ENCODE measurements at places on chromosomes 4 and X.

DNA sequence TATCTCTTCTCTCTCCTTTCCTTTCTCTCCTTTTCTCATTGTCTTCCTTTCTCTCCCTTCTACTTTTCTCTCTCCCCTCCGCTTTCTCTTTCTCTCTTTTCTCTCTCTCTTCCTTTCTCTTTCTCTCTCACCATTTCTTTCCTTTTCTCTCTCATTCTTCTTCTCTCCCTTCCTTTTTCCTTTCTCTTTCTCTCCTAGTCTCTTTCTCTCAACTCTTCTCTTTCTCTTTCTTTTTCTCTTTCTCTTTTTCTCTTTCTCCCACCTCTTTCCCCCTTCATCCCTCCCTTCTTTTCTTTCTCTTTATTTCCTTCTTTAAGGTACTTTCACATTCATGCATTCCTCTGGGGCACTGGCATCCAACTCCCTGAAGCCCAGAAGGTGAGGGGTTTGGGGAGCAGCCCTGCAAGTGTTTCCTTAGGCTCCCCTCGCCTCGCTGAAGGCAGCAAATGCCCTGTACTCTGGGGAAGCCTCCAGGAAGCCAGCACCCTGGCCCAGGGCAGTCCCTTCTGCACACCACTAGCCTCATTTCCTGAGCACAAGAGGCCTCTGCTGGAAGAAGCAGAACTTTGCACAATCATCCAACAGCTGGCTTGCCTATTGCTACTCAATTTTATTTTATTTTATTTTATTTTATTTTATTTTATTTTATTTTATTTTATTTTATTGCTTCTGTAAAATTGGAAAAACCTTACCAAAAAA lies 124.2 kb downstream of the NFKB1 start:
- DNase-seq = no peak

DNA sequence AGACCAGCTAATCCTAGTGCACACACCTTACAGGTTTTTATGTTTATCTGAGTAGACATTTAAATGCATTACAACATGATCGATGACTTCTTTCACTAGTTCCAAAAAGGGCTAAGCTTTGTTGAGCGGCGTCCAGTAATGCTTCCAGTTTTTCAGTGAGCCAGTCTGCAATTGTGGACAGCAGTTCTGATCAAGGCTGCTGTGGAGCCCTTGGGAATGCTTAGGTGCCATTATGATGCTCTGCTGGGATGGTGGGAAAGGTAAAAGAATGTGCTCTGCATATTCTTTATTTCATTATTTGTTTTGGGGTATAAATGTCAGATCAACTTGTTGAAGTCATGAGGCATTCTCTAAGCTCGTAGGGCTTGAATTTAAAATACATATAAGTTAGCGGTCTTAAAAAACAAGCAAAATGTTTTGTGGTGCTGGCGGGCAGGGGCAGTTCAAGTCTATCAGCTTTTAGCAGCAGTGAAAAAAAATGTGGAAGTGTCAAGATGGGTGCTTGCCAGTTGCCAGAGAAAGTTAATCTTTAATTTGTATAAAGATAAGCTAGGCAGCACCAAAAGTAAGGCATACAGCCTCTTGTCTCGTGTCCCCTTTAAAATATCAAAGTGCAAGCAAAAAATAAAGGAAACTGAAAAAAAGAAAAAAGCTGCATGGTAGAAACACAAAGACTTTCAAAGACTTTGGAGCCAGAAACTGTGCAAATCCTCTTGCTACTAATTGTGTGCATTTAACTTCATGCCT lies 5.8 kb downstream of the MID1IP1 start:
- no peak for DNase-seq

- DNase-seq = peak; percentile 68
Measured at GRCh38 chrX:11437642-11438379, 144.6 kb downstream of the AMELX start.

DNA sequence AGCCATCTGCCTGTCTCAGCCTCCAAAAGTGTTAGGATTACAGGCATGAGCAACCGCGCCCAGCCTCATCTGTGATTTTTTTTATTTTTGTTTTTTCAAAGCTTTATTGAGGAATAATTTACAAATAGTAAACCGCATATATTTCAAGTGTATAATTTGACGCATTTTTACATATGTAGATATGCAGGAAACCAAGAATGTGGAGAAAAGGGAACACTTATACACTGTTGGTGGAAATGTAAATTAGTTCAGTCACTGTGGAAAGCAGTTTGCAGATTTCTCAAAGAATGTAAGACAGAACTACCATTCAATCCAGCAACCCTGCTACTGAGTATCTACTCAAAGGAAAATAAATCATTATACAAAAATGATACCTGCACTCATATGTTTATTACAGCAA lies 85.9 kb downstream of the SLC16A2 start:
- DNase-seq = no peak

- no peak for DNase-seq
Measured at GRCh38 chrX:23857363-23857762, 50.4 kb downstream of the APOO start.

DNA sequence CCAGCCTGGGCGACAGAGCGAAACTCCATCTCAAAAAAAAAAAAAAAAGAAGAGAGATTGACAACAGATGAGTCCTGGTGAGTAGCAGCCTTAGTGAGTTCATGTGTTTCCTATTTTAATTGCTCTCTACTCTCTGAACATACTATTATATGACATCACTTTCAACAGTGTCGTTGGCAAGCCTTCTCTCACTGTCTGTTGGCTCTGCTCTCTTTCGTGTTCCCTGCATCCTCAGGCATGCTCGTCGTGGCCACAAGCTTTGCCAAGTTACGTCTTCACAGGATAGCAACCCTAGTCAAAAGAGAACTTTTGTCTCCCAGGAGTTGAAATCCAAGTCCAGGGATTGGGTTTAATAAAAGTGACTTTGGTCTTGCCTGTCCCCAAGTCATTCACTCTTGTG lies 117.1 kb upstream of the EGFL6 start:
- DNase-seq = no peak

DNA sequence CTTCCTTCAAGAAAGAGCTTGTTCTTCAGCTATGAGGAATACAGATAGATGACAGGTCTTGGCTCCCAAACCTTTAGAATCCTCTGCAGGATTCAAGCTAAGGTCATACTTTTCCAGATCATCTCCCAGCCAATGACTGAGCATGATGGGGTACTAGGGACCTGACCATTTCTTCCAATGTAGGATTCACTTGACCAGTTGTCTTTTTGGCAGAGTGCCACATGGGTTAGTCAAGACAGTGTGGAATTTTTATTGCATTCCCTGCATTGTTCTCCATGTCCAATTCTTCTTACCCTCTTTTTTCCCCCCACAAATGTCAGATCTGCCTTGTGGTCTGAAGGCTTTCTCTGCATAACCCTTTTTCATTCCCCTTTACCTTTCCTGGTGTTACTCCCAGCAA lies 99.5 kb downstream of the CCSER1 start:
- peak; percentile 66 for DNase-seq

- DNase-seq = peak; percentile 83
Measured at GRCh38 chr4:158170691-158171561, 1.9 kb downstream of the GASK1B start.

DNA sequence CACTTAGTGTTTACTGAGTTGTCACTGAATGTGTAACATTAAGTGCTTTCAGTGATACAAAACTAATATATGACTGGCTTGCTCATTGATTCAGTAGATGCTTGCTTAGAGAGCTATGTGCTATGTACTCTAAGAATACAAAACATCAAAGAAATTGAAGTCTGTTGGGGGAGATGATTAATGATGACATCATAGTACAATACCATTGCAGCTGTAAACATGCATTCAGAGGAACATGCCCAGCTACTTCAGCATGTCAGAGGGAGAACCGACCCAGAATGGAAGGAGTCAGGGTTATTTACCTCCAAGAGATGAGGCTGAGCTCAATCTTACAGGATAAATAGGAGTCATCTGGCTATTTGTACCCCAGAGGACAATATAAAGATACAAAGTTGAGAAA lies 290.8 kb downstream of the TENM3 start:
- DNase-seq = no peak

DNA sequence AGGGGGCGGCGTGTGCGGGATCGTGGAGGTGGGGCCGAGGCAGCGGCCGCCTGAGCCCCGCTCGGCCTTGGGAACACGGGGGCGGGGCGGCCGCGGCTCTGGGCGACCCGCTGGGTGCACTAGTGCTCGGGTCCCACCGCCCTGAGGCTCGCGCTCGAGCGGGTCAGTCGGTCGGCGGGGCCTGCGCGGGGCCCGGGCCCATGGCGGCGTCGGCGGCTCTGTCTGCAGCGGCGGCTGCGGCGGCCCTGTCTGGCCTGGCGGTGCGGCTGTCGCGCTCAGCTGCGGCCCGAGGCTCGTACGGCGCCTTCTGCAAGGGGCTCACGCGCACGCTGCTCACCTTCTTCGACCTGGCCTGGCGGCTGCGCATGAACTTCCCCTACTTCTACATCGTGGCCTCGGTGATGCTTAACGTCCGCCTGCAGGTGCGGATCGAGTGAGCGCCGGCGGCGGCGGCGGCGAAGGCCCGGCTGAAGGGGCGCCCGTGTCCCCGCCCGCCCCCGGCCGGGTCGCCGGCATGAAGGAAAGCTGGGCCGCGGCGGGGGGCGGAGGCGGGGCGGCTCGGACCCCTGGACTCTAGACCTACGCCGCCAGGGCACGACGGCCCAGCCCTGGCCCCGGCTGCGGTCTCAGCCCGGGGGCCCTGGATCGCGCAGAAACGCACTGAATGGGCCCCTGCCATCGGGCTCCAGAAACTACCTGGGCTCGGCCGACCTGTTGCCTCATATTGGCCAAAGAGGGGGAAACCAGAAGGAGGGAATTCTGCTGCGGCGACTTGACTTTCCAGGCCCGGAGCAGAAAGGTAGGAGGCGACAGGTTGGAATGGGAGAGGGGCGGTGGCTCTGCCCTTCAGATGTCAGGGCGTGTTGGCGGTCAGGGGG lies at the start of gene SMIM10L2A:
SMIM10L2A (plus strand) TSS at position 13 of the 878 bp plus-strand sequence; CDS start at position 201, 188 bp downstream.
- no peak for DNase-seq

DNA sequence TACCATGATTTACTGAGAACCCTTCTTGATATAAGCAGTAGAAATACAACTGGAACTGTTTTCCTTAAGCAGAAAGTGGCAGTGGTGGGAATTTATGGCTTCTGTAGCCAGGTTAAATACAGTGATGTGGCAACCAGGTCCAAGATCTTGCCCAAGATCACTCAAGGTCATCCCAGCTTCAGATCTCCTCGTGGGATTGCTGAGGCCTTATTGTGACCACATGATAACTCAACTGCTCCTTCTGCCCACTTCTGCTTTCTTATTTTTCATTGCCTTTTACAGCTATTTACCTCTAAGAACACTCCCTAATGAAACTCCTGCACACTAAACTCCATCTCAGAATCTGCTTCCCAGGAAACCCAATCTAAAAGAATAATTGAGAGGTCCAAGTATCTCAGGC lies 12.4 kb upstream of the CYBB start:
- DNase-seq = no peak

- no peak for DNase-seq
Measured at GRCh38 chrX:19332983-19333382, 10.7 kb upstream of the PDHA1 start.

- peak; percentile 20 for DNase-seq
Measured at GRCh38 chrX:18354369-18355223, at the start of gene SCML2. TSS of gene SCML2 (minus strand) at chrX:18354688. CDS start at chrX:18334071, 20,617 bp downstream.

GRCh38 chrX:13939741-13940597 lies 89.7 kb downstream of the GEMIN8 start:
- DNase-seq = no peak

DNA sequence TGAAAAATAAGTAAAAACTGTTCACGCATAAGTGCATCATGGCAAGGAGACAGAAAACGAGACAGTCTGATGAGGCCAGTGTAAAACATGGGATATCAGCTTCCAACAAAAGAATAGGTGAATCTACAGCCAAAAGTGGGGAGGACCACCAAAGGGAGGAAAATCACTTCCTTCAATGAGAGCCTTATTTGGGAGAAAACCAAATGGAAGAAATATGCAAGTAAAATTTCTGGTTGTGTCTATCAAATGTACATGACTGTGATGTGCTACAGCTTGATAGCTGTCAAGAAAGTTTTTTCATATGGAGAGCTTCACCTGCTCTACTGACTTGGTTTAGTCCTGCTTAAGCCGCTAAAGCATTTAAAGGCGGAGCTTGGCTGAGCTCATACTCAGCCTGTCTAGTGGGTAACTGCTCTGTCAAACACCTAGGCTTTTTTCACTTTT lies 66.2 kb downstream of the MAGEA1 start:
- DNase-seq = peak; percentile 28

- DNase-seq = no peak
Measured at GRCh38 chr4:138299881-138300280, 57.7 kb upstream of the SLC7A11 start.

GRCh38 chr4:126916626-126917140 lies 716.1 kb upstream of the INTU start:
- no peak for DNase-seq

GRCh38 chr4:153023692-153024394 lies 87.7 kb downstream of the FHDC1 start:
- no peak for DNase-seq

GRCh38 chrX:129629837-129630236 lies 24.9 kb downstream of the APLN start:
- DNase-seq = no peak

GRCh38 chrX:19639056-19639455 lies 123.7 kb upstream of the MAP3K15 start:
- DNase-seq = no peak

GRCh38 chrX:100994352-100995281 lies 25.1 kb downstream of the ARL13A start:
- DNase-seq = peak; percentile 33

DNA sequence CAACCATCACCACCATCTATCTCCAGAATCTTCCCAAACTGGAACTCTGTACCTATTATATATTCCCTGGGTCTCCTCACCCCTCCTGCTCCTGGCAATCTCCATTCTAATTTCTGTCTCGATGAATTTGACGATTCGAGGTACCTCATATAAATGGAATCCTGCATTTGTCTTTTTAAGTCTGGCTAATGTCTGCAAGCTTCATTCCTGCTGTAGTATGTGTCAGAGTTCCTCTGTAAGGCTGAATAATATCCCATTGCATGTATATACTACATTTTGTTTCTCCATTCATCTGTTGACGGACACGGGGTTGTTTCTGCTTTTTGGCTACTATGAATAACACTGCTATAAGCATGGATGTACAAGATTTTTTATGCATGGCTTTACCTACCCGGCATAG lies 19.5 kb downstream of the PRKG2 start:
- no peak for DNase-seq

DNA sequence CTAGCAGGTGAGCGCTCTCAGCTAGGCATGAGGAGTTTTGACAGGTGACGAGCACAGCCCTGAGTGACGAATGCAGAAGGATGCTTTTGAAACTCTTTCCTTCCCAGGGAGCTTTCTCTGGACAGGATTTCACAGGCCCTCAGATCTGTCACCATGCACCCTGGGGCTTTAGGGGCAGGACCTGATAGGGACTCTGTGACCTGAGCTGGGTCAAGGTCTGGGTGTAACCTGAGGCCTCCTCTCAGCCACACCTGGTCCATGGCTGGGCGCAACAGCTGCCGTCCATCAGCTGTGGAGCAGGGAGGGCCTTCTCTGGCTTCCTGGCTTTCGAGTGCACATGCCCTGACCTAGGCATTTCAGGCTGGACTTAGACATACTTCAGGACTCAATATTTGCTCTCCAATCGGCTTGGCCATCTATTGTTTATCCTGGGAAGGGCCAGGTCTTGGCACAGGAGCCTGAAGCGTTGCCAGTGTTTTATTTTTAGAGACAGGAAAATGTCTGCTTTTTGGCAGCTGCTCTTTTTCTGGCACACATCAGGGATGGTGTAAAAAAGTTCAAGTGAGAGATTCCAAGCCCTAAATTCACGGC lies 56.4 kb downstream of the C4orf51 start:
- no peak for DNase-seq

Data from A172 (cell line).